ENCODE measurements at places on chromosomes 16 and 17. TPM values are rescaled to one million over a fixed set of nuclear protein-coding genes. Genes with fewer than 3 reads are reported as not detected.
A peak's percentile ranks its signal among the peaks of the same experiment; 100 is the strongest.

The CFDP1 gene
- total RNA-seq = 36.0 TPM

The SLC13A2 gene
- total RNA-seq = not detected

The CCL7 gene
- not detected for total RNA-seq

The ATP6V0D1 gene
- 76.9 TPM for total RNA-seq

The HOXB8 gene
- total RNA-seq = not detected

The CTF1 gene
- 2.0 TPM for total RNA-seq

The KRT33B gene
- total RNA-seq = not detected

The FN3K gene
- 3.8 TPM for total RNA-seq

The SMIM36 gene
- not detected for total RNA-seq

DNA sequence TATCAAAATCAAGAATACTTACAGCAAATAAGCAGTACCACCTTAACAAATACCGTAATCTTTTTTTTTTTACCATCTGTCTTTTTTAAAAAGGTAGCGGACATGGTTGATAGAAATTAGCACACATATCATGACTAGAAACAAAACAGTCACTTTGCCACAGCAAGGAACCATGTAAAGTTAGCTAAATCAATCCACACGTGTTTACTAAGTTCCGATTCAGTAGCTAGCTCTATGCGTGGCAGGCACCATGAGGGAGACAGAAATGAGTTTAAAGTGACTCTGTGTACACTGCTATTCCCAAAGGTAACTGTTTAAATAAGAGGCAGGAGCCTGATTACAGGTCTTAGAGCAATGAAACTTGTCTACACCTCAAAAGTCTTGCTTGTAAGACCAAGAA, 108.6 kb downstream of the XYLT1 start:
- DNase-seq = no peak

DNA sequence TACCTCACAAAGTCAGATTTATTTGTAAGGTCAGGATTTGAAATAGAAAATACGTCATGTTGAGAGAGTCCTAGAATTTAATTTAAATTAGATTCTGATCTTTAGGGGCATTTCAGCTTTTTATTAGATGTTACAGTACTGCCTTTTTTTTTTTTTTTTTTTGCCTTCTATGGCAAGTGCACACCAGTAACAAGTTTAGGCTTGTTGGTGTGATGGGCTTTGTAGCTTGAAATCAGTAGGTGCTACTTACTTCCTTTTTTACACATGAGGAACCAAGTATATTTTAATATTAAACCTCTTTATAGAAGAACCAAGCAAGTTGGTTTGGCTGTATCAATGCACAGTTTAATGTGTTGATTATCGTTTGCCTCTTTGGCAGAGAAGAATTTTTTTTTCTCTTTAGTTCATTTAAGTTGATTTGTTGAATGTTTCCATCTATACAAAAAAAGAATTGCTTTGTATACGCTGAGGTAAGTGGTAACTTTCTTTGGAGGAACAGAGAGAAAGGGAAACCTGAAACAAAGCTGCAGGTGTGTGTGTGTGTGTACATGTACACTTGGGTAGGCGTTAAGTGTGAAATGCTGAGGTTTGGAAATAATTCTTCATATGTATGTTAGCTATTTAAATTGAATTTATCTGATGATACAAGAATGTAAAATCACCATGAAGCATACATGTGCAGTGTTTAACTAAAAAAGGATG, 15.7 kb downstream of the RBL2 start:
- DNase-seq = no peak

DNA sequence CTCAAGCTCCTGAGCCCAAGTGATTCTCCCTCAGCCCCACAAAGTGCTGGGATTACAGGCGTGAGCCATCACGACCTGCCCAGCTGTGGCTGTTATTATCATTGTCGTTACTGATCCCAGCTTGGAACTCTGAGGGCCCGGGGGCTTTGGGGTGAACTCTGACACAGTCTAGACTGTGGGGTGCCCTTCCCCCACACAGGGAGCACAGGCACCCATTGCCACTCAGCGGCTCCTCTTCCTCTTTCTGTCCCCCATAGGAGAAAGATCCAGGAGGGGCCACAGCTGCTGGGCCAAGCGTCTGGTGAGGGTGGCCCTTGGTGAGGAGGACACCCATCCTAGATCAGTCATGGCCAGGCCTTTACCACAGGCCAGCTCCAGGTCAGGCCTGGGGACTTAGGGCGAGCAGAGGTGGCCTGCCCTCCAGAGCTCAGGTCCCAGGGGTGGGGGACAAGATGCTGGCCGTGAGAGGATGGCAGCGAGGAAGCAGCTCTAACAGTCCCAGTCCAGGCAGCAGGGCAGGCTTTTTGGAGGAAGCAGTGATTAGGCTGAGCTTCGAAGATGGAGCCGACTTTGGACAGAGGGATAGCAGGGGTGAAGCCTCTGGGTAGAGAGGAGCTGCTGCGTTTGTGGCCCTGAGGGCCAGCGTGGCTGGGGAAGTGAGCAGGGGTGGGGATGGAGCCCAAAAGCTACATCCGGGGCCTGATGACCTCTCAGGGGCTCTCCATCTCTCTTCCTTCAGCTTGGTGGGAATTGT, 24.7 kb downstream of the TMEM235 start:
- no peak for DNase-seq

DNA sequence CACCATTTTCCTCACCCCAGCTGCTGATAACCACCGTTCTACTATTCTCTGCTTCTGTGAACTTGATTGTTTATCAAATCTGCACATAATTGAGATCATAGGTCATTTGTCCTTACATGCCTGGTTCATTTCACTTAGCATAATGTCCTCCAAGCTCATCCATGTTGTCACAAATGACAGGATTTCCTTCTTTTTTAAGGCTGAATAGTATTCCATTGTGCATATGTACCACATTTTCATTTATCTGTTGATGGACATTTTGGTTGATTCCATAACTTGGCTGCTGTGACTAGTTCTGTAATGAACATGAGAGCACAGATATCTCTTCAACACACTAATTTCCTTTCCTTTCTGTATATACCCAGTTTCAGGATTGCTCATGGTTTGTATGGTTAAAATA, 225.3 kb upstream of the TBX2 start:
- no peak for DNase-seq

GRCh38 chr17:73420897-73421296, 109.1 kb upstream of the CDC42EP4 start:
- peak; percentile 77 for DNase-seq

GRCh38 chr17:59331929-59332748, 684 bp downstream of the YPEL2 start:
- DNase-seq = peak; percentile 76

- no peak for DNase-seq
These were observed 17.1 kb downstream of the LIG3 start for GRCh38 chr17:34997355-34997862.

- DNase-seq = no peak
These were observed 13.0 kb downstream of the CAMKK1 start for GRCh38 chr17:3879591-3880417.

DNA sequence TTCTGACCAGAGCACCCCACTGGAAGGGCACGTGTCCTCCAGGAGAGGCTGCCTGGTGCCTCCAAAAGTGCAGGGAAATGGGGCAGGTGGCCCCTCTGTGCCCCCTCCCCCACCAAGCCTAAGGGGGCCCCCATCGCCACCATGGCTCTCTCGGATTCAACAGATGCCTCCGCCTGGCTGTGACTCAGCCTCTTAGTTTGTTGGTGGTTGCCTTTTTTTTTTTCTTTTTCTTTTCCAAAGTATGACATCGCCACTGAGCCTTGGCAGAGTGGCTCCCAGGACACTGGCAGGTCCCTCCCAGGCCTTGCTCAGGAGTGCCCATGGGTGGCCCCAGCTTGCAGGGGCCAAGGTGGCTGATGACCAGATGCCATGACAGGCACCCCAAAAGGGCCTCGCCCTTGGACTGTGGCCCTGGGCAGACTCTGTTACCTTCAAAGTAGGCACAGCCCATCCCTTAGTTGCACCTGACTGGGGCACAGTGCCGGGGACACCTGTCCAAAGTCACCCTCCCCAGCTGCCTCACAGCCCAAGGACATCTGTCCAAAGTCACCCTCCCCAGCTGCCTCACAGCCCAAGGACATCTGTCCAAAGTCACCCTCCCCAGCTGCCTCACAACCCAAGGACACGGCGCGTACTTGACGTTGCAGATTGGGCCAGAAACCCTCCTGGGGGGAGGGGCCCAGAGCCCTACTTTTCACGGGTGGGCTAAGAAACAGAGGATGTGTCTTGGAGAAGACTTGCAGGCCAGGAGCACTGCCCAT, 29.6 kb downstream of the NPTX1 start:
- no peak for DNase-seq

DNA sequence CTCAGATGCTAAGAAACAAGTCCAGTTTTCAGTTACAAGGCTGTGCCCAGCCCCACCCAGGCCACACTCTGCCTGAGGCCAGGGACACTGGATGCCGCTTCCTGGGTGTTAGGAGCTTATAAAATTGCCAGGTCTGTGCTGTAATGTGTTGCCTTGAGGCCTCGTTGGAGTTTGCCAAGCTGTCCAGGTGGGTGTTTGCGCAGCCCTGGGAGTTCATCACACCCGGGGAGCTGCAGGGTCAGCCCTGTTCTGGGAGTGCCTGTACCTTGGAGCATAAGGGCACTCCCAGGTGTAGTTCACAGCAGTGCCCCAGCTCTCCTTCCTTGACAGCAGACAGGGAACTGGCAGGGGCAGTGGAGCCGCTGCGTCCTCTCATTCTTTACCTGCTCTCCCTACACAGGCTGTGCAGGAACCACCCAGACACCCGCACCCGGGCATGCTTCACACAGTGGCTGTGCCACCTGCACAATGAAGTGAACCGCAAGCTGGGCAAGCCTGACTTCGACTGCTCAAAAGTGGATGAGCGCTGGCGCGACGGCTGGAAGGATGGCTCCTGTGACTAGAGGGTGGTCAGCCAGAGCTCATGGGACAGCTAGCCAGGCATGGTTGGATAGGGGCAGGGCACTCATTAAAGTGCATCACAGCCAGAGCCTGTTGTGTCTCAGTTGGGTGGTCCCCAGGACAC, 1.6 kb downstream of the GFER start:
- DNase-seq = no peak

GRCh38 chr17:77877036-77877435, 81.5 kb upstream of the TNRC6C start:
- DNase-seq = no peak

- peak; percentile 33 for DNase-seq
These were observed 9.7 kb downstream of the MPRIP start for GRCh38 chr17:17051791-17052461.

GRCh38 chr16:4945560-4946502, 8.9 kb upstream of the PPL start:
- no peak for DNase-seq

GRCh38 chr17:1604831-1605528, 23.7 kb downstream of the SLC43A2 start:
- peak; percentile 82 for DNase-seq

DNA sequence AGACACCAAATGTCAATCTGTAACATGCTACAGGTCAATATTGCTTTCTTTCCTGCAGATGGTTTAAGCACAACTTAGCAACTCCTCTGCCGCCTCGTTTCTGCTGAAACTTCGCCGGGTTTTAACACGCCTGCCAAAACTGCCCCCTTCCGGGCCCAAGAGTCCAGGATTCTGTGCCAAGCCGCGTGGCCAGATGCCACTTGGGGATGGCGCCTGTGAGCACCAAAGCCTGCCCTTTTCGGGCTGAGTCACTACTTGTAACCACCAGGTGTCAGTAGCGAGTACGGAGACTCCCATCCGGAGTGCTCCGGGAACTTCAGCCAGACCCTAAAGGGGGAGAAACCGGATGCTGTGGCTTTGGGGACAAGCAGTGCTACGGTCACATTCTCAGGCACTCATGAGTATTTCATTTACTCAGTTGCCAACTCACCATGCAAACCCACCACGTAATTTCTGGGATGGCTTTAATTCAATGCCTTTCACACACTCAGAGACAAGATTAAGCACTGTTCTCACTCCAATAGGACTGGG, 7.8 kb downstream of the PMP22 start:
- peak; percentile 79 for DNase-seq

DNA sequence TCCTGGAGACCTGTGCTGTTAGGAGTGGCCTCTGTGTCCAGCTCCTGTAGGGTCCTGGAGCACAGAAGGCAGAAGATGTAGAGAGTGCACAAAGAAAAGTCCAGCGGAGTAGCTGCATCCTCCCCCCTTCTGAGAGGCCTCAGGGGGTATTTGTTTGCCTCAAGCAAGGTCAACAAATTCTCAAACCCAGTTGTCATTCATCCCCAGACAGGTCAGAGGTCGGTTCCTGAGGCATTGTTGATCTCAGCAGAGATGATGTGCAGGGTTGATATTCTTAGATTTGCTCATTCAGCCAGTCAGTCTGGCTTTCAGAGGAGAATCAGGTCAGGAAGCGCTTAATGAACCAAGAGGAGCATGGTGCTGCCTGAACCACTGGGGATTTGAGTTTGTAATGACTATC, 8.3 kb upstream of the RBFOX1 start:
- DNase-seq = no peak

- no peak for DNase-seq
These were observed 488 bp upstream of the HAP1 start for GRCh38 chr17:41734949-41735313.

GRCh38 chr17:42317266-42317845, 29.1 kb downstream of the STAT5A start:
- DNase-seq = no peak

DNA sequence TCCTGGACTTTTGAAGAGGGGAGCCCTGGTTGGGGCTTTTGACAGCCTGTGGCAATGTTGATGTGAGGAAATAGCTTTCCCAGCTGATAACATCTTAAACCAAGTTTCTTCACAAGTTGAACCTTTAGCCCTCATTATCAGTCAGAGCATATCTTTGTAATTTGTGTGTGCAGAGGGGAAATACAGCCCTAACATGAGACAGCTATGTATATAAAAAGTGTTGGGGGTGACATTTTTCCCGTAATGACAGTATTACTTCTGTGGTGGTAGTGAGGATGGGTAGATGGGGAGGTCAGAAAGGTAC, 221.1 kb downstream of the FTO start:
- DNase-seq = no peak

DNA sequence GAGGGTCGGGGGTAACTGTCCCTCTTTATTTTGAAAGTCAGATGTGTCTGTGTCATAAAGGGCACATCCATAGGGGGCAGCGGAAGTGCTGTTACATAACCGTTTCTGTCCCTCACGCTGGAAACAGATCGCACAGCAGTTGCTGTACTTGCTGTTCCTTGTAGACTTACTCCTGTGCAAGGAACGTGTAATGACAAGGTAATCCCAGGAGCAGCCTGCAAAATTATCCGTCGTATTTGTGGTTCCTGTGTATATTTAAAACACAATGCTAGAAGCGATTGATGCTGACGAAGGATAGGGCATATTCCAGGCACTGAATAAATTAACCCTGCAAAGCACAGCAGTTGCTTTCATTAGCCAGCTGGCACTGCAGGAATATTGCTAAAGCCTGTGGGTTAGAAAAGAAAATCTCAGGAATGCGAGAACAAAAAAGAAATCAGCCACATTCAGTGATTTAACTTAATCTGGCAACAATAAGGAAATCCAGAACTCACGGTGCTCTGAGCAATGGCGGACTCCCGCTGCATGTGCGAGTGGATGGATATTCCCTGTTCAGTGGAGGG, 76.2 kb downstream of the SPECC1 start:
- no peak for DNase-seq

- DNase-seq = no peak
These were observed 14.6 kb downstream of the KCNJ16 start for GRCh38 chr17:70089513-70090148.

- no peak for DNase-seq
These were observed 4.3 kb downstream of the CTRL start for GRCh38 chr16:67927131-67927941.

- no peak for DNase-seq
These were observed 36.1 kb downstream of the LIG3 start for GRCh38 chr17:35016369-35016768.

GRCh38 chr16:87855852-87856715, 13.2 kb downstream of the SLC7A5 start:
- no peak for DNase-seq

GRCh38 chr17:47978324-47978723, 7.4 kb downstream of the CDK5RAP3 start:
- peak; percentile 97 for DNase-seq

- DNase-seq = no peak
These were observed 63.0 kb upstream of the CES5A start for GRCh38 chr16:55938126-55938525.

All from H7 (cell line).